ENCODE measurements at places on chromosomes 3 and 15.

DNA sequence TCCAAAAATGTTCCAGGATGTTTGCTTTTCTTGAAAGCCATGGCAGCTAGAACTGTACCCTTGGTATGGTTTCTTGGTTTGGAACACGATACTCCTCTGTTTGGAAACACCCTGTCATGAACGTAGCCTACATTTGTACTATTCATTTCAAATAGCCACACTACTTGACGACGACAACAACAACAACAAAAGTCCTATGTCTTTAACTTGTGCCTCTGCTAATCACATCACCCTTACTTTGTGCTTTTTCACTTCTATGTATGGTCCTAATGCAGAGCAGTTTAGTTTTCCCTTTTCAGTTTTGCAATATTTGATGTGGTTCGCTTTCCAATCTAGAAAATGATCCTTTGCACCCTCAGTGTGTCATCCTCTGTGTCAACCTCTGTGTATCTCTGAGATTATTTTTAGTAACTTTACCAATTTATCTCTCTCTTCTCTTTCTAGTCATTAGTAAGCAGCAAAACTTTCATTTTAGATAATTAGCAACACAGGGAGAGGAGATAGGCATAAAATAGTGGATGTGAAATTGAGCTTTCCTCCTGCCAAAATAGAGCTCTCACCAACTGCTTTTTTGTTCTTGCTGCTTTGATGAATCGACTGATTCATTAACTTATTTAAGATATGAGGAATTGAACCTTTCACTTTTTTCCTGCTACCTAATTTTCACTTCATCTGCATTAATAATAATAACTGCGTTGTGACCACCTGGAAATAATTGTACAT, 44.1 kb upstream of the TP63 start:
- no peak for DNase-seq

- no peak for DNase-seq
These were observed 302.5 kb downstream of the OCA2 start for GRCh38 chr15:27796405-27797320.

- no peak for DNase-seq
These were observed 20.2 kb downstream of the MAGEF1 start for GRCh38 chr3:184691397-184692231.

DNA sequence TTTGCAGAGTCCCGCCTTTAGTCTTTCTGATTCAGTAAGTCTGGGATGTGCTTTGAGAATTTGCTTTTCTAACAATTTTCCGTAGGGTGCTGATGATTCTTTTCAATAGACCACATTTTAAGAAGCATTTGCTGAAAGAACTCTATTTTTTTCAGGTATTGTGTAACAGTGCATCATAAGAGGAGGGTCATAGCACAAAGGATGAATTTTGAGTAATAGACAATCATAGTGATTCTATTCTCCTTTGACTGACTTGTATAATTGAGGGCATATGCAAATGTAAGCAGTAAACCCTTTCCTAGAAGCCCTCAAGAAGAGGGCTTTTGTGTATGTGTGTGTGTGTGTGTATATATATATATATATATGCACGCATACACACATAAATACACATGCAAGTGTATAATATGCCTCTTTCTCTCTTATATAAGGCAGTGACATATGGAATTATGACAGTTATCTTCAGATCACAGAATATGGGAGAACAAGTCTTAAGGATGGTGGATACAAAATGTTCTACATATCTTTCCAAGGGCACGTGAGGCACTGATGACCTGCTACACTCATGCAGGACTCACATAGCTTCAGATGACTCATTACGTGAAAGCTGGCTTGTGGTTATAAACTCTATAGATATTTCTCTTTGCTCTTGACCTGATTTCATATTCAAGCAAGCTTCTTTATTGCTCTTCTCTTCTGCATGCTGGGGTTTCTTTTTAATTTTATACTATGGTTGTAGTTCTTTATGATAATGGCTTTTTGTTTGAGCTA, 6.5 kb upstream of the PLSCR1 start:
- peak; percentile 2 for DNase-seq

DNA sequence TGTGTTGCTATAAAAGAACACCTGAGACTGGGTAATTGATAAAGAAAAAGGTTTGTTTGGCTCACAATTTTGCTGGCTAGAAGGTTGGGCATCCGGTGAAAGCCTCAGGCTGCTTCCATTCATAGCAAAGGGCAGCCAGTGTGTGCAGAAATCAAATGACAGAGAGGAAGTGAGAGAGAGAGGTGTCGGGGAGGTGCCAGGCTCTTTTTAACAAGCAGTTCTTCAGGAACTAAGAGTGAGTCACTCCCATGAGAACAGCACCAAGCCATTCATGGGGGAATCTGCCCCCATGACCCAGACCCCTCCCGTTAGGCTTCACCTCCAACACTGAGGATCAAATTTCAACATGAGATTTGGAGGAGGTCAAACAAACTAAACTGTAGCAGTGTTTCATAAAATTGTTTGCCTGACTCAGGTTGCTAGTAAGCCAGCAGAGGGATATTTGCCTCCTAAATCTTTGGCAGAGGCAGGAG, 4.5 kb upstream of the PARP15 start:
- no peak for DNase-seq

GRCh38 chr3:144687862-144688261, 716.2 kb downstream of the DIPK2A start:
- DNase-seq, result no peak

- no peak for DNase-seq
These were observed 25.0 kb downstream of the DPH3 start for GRCh38 chr3:16239780-16240179.

GRCh38 chr3:143171141-143171980, 51.8 kb downstream of the CHST2 start:
- DNase-seq, result no peak

DNA sequence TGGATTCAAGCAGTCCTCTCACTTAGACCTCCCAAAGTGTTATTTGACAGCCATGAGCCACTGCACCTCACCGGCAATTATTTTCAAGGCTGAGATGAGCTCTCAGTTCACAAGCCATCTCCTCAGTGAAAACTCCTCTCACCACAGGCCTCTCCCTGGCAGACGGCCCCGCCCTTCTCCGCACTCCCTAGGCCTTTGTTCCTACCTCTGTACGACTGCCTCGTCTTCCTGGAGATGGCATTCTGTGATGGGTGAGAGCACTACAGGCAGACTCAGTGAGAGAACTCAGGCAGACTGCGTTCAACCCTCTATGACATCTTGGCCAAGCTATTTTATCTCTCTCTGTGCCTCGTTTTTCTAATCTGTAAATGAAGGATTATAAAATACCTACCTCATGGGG, 67.0 kb upstream of the TPM1 start:
- no peak for DNase-seq

GRCh38 chr15:77023576-77024272, 28.8 kb downstream of the PSTPIP1 start:
- no peak for DNase-seq

- no peak for DNase-seq
These were observed 222.4 kb upstream of the LRIG1 start for GRCh38 chr3:66723231-66723630.

- DNase-seq, result no peak
These were observed 6.1 kb downstream of the GRAMD1C start for GRCh38 chr3:113844622-113845222.

DNA sequence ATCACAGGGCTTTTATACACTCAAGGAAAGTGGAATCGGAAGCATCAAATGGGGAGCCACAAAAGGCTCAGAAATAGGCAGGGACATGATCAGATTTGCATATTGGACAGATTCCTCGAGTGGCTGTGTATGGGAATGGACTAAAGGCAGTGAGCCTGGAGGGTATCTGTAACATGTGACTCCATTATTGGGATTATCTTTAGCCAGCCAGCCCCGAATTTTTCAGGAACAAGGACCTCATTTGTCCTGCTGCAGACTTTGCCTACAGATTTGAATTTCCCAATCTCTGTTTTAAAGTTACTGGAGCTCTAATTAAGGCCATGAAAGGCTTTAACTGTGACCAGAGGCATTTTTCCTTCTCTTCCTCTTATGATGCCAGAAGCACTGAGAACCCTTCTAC, 26.9 kb upstream of the EPHB1 start:
- no peak for DNase-seq

DNA sequence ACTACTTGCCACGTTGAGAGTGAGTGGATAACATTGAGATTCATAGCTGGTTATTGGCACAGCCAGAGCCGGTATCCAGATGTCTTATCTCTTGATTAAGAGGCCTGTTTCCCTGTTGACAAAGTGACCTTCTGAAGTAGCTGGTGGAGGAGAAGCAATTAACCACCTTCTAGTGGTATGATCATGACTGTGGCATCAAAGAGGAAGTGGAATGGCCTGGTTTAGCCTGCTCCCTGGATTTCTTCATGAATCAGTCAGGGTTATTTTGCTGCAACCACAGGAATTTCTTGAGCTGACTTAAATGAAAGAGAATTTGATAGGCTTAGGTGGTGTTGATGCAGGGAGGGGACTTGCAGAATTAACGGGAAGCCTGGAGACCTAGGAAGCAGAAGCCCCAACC, 398.3 kb downstream of the MFSD1 start:
- DNase-seq, result no peak

DNA sequence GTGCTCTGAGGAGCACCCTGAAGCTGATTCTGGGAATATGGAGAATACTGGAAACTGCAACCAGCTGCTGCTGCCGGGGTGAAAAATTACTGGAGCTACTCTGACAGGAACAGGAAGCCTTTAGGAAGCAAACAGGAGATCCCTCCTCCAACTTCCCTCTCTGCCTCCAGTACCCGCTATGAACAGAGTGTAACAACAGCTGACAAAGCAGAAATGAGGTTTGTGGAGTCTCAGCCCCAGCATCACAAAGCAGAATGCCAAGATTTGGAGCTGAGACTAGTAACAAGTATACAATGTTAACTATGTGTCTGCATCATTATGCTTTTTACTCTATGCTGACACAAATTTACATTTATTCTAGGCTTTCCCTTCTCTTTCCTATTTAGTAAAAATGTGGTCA, 22.7 kb upstream of the PIAS1 start:
- no peak for DNase-seq

DNA sequence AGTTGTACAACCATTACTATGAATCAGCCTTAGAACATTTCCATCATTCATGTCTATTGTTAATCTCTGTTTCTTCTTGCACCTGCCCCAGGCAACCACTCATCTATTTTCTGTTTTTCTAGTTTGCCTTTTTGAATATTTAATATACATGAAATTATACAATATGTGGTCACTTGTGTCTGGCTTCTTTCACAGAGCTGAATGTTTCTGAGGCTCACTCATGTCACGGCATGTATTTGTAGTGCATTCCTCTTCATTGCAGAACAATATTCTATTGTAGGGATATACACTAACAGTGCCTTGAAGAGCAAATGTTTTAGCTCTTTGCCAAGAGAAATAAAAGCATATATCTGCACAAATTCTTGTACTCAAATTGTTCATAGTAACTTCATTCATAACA, 32.9 kb downstream of the CERS3 start:
- no peak for DNase-seq

DNA sequence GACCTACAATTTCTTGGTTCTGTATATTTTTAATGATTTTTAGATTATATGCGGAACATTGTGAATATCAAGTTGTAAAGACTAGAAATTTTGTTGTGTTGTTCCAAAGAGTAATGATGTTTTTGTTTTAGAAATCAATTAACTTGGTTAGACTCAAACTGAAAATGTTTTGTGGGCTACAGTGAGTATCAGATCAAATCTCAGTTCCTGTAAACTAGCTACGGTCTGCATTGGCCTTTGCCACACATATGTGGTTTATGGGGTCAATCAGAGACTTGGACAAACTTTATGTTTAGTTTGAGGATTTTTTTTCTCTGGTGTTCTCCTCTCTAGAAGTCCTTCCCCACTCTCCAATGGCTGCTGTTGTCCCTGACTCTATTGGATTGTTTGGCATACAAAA, 308.0 kb upstream of the THRB start:
- peak; percentile 0 for DNase-seq

- no peak for DNase-seq
These were observed 835 bp downstream of the SEMA5B start for GRCh38 chr3:123026565-123027291.

GRCh38 chr15:87981969-87982368, 274.6 kb downstream of the NTRK3 start:
- no peak for DNase-seq

Measured in GM18507 (cell line).